ENCODE measurements at places on chromosomes 6 and 20.
A peak's percentile ranks its signal among the peaks of the same experiment; 100 is the strongest.

GRCh38 chr6:2578767-2579166 lies 172.0 kb downstream of the MYLK4 start:
- no peak for DNase-seq

DNA sequence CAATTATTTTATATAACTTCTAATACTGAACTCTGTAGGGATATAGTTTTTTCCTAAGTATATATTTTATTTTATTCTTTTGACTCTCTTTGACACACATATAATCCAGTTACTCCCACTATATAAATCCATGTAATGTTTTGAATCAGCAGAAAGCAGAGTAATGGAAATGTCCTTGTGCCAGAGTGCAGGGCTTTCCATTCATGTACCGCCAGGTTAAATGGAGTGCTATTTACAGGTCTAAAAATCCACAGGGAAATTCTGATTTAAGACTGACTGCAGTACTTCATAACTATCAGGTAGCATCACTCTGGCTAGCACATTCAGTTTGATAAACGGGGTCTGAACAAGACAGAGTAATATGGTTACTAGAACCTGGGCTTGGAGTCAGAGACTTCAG lies 626.8 kb downstream of the COL12A1 start:
- no peak for DNase-seq

DNA sequence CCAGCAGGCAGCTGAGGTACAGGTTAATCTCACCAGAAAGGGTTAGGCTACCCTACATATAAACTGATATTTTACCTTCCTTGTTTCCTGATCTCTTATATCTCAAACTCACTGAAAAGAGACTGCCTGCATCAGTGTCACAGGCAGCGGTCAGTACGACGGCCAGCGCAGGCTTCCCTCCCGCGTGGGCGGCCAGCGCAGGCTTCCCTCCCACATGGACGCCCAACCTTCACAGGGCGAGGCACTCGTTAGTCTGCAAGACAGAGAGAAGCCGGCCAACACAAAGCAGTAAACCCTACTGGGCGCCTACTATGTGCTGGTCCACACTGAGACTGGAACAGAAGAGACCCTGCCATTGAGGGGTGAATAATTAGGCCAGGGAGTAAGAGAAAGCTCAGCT lies 33.0 kb downstream of the TTI1 start:
- no peak for DNase-seq

DNA sequence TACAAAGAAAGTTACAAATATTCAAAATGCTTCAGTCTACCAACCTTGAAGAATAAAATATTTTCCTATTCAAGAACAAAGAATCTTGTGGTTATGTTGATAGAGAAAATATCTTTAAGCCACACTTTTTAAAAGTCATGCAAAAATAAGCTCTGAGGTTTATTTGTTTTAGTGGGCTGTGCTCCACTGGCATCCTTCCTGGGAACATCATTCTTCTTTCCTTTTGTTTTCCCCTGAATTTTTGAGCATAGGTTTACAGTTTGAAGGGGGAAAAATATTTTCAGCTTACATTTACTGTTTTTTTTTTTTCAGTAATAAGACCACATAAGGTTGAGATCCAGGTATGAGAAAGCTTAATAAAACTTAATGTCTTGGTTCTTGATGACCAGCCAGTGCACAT lies 72.0 kb upstream of the BACH2 start:
- no peak for DNase-seq

GRCh38 chr20:33731693-33732165 lies at the start of gene ZNF341:
Gene ZNF341 (plus strand): TSS chr20:33731996. CDS start chr20:33732022, 26 bp downstream.
- DNase-seq, result peak; percentile 92

DNA sequence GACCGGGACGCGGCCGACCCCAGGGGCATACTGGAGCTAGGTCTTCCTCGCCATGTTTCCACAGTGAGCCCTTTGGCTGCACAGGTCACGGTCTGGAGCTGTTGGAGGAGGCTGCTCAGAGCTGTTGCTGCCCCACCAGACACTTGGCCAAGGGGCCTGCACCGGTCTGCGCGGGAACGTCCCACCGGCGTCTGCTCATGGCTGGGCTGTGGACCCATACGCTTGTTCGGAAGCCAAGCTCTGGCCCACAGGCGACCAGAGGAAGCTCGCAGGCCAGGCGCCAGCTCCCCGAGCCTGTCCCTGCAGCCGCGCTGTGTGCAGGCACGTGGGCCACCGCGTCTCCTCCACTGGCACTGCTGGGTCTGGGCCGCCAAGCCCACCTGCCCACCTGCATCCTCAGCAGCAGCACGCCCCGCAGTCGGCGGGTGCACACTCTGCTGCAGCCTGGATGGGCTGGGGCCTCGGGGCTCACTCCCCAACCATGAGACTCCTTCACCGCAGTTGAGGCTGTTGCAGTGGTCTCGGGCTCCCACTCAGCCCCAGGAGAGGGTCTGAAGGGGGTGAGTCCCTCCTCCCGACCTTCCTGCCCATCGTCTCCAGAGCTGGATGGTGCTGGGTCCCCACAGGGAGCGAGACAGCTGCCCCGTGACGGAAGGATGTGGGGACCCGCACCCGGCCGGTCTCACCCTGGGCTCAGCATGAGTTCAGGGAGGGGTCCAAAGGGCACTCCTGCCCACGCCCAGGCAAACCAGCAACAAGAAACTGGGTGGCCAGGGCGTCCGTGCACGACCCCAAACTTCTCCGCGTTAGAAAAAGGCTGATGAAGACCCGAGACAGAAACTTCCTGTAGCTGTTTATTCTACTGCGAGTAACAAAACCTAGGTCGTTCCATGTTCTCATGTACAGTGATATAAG lies 15.5 kb upstream of the TCFL5 start:
- no peak for DNase-seq

GRCh38 chr6:36129941-36130666 lies at the start of gene MAPK13:
Gene MAPK13 (plus strand): TSS chr6:36130513. CDS start chr6:36130583, 70 bp downstream.
- DNase-seq, result no peak

- no peak for DNase-seq
Observed at GRCh38 chr6:166466178-166467122, 83.7 kb upstream of the MPC1 start.

DNA sequence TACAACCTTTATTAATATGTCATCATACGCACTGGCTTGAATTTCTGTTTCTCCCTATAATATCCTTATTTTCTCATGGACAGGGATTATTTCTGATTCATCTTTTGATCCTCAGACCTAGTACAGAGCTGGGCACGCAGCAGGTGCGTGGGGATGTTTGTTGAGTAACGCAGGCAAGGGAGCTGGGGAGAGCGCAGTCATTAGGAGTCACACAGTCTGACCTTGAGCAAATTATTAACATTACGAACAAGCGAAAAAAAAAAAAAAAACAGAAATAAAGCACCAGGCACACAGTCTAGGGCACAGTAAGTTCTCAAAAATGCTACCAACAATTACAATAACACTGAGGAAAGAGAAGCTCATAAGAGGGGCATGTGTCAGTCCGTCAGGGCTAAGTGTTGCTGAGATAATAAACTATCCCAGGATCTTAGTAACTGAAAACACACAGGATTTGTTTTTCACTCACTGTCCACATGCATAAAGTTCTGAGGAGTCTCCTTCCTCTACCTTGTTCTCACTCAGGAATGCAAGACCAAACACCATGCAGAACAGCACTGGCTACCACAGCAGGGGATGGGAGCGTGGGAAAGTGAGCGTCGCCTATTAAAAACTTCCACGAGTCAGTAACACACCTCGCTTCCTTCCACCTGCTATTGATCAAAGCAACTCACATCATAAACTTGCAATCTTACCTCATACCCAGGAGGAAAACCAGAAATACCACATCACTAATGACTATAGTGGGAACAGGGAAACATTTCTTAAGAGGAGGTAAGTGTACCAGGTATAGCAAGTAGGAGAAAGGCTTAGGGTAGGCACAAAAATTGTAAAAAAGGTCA lies 56.9 kb downstream of the PDE10A start:
- DNase-seq, result no peak

- DNase-seq, result no peak
Observed at GRCh38 chr20:50250679-50251382, 60.2 kb downstream of the CEBPB start.

GRCh38 chr20:38073307-38074071 lies 39.9 kb downstream of the RPRD1B start:
- DNase-seq, result no peak

GRCh38 chr20:44460795-44461141 lies 14.9 kb upstream of the TTPAL start:
- DNase-seq, result no peak

DNA sequence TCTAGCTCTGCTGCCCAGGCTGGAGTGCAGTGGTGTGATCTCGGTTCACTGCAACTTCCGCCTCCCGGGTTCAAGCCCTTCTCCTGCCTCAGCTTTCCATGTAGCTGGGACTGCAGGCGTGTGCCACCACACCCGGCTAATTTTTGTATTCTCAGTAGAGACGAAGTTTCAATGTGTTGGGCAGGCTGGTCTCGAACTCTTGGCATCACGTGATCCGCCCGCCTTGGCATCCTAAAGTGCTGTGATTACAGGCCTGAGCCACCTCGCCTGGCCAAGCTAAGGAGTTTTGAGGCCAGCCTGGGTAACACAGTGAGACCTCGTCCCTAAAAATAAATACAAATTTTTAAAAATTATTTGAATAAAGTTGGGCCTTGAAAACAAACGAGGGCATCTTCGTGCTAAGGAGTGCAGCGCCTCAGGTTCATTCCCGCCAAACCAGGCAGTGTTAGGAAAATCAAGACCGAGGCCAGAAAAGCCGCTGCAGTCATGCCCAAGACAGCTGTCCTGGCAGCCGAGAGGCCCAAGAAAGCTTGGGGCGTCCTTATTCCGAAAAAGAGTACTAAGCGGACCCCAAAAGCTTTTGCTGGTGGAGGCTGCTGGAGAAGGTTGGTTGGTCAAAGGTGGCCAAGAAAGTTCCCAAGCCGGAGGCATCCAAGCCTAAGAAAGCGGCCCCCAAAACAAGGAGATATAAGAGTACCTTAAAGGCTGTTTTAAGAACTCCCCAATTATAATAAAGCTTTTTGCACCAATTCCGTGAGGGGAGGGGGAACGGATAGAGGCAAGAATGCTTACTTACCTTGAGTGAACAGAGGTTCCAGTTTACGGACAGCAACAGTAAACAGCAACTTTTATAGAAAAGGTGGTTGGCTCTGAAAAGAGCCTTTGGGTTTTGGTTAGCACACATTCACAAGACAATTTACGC lies 109.0 kb downstream of the HFE start:
- DNase-seq, result peak; percentile 26

- DNase-seq, result no peak
Observed at GRCh38 chr20:48585061-48585870, 242.5 kb downstream of the PREX1 start.

DNA sequence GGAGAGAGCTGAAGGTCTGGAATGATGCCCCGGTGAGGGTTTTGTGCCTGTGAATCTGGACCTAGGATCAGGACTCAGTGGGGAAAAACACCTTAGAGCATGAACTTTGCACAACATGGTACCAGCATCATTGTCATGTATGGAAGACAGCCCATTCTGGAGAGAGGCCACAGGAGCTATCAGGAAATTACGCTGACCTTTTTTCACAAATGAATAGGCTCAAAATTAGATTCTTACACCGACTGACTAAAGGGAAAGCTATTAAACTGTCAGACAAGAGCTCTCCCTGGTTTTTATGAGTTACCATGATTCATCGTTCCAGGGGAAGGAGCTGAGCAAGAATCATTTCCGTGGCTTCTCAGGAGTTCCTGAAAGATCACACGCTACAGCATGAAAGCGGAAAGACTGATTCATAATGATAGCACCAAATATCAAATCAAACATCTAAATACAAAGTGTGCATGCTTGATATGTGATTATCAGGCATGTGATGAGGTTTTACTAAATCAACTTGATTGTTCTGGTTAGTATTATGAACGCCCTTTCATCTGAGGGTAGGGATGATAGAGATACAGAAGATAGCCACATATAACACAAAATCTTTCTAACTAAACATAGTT lies 224.9 kb upstream of the SMLR1 start:
- no peak for DNase-seq

DNA sequence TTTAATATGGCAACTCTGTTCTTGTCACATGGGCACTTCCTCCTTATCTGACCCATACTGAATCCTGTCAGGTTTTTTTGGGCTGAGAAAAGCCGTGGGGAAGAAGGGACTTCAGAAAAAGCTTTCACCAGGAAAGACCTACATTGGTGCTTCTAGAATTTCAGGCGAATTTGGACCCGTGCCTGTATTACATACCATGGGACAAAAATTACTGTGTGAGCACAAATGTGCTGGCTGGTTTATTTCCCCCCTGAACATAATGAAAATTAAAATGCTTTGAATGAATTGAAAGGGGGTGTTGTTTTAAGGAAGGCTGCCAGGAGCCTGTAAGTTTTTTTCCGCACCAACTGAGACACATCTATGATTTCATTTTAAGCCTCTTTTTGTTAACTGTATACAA lies 29.6 kb downstream of the CAP2 start:
- no peak for DNase-seq

GRCh38 chr6:84635081-84635761 lies 129.2 kb downstream of the TBX18 start:
- no peak for DNase-seq

DNA sequence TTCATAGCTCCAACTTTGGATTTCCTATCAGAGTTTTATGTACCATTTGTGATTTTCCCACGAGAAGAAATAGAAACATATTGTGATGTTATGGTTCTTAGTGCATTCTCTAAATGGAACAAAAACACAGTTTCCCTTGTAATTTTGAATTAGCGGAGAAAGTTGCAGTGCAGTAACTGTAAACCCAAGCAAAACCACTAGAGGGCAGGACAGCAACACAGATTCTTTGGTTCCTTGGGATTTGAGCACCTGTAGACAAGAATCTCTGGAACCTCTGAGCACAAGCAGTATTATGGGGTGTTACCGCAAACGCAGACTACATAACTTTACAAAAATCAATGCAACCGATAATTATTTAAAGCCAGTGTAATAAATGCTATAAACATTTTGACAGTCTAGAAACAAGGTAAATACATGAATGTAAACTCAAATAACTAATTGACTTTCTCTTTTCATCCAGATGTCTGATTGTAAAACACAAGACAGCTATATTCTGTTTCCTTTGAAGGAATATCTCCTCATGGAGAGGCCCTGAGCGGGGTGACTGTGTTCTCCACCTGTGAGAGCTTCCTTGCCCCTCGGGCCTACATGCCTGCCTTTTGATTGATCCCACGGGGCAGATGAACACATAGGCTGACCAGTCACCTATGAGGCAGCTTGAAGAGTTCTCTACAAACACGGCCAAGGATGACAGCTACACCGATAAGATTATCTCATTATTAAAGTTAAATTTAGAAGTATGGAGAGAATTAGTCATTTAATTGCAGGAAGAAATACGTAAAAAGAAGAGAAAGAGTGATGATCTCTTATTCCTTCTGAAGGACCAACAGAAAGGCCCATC lies 67.5 kb upstream of the COL21A1 start:
- no peak for DNase-seq

GRCh38 chr6:128446497-128446896 lies 73.9 kb downstream of the PTPRK start:
- no peak for DNase-seq

GRCh38 chr6:132798869-132799538 lies 567 bp upstream of the SLC18B1 start:
- peak; percentile 63 for DNase-seq

GRCh38 chr6:36546308-36546919 lies 865 bp downstream of the STK38 start:
- no peak for DNase-seq
